PC-3 (cell line): ENCODE measurements at places on chromosomes 1 and 21. TPM values are rescaled to one million over a fixed set of nuclear protein-coding genes. Genes with fewer than 3 reads are reported as not detected.

HFM1 gene
- not detected in 2 replicates for total RNA-seq

MOB3C gene
- total RNA-seq, result 10.4 and 13.2 TPM in 2 replicates

IRF6 gene
- 61.6 and 65.7 TPM in 2 replicates for total RNA-seq

SMG5 gene
- total RNA-seq, result 126 and 130 TPM in 2 replicates

- DNase-seq, result no peak
- no peak overlapping the region for H3K4me3 ChIP-seq
- H3K4me1 ChIP-seq, result no peaks in the 10 kb centered on the region
- no peaks in the 10 kb centered on the region for H3K36me3 ChIP-seq
Observed at GRCh38 chr1:168512864-168513595, 30.8 kb downstream of the XCL2 start.

- no peak overlapping the region for H3K27ac ChIP-seq
- no peak for DNase-seq
- no peak overlapping the region for H3K4me3 ChIP-seq
Observed at GRCh38 chr1:147509786-147510395, 31.4 kb upstream of the BCL9 start.

- peak overlapping the region; percentile 82 for H3K4me3 ChIP-seq
- no peaks in the 10 kb centered on the region for H3K27me3 ChIP-seq
- peaks cover 19% of the 10 kb centered on the region; the same call in 1 of the 2 replicates for H3K36me3 ChIP-seq
- peaks cover 38% of the 10 kb centered on the region for H3K4me1 ChIP-seq
- DNase-seq, result peak; percentile 32
- H3K27ac ChIP-seq, result peak overlapping the region; percentile 73
Observed at GRCh38 chr1:68495968-68496679, 758 bp downstream of the DEPDC1 start.

- H3K27me3 ChIP-seq, result no peaks in the 10 kb centered on the region
- no peaks in the 10 kb centered on the region for H3K36me3 ChIP-seq
- H3K27ac ChIP-seq, result no peak overlapping the region
- DNase-seq, result no peak
- no peaks in the 10 kb centered on the region for H3K4me1 ChIP-seq
Observed at GRCh38 chr1:195345149-195345548, 1263.1 kb downstream of the KCNT2 start.

DNA sequence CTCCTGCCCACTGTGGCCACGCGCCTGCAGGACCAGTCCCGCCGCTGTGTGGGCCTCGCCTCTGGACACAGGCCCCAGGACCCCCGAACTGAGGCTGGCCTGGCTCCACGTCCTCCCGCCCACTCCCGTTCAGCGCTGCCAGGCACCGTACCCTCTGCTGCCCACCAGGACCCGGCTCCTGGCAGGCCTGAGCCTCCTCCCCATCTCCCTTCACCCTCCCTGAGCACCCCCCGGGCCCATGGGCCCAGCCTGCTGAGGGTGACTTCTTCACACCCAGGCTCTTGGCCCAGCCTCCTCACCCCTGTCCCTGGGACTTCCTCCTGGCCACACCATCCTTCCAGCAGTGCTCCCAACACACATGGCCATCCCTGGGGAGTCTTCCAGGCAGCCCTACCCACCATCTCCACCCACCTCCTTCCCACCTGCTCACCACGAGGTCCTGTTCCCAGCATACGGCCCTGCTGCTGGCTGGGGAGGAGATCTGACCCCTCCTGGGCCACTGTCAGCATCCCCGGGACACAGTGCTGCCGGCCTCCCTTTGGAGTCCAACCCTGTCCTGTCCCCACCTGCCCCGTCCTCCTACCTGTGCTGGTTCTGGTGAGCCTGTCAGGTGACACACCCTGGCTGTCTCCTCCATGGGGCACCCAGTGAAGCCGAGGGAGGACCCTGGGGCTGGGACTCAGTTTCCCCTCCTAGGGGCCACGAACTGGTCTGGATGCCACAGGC, 53.7 kb downstream of the SLX9 start:
- no peak overlapping the region for H3K4me3 ChIP-seq
- H3K27ac ChIP-seq, result no peak overlapping the region
- no peak for DNase-seq
- H3K27me3 ChIP-seq, result no peaks in the 10 kb centered on the region
- no peaks in the 10 kb centered on the region for H3K4me1 ChIP-seq

DNA sequence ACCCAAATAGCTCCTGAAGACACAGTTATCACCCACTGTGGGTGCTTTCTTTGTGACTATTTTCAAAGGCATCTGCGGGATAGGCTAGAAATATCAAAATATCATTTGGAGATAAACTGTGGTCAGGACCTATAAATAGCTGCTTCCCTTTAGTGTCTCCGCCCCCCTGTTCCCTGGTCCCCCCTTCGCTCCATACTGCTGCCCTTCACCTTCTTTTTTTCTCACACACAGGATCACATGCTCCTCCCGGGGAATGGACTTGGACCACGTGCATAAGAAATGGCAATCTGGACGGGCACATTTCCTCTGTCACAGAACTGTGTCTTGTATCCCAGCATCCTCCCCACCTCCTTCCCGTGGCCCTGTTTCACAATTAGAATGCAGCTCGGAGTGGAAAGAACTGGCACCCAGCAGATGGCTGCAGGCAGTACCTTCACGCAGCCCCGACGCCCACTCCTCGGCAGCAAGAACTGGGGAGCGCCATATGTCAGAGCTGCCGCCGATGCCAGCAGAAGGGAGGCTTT, 68.8 kb upstream of the SSX2IP start:
- H3K27ac ChIP-seq, result no peak overlapping the region
- no peaks in the 10 kb centered on the region for H3K27me3 ChIP-seq
- no peaks in the 10 kb centered on the region for H3K4me1 ChIP-seq
- H3K36me3 ChIP-seq, result no peaks in the 10 kb centered on the region

- no peak overlapping the region for H3K27ac ChIP-seq
- H3K4me1 ChIP-seq, result no peaks in the 10 kb centered on the region
- DNase-seq, result peak; percentile 75
- no peaks in the 10 kb centered on the region for H3K36me3 ChIP-seq
- no peak overlapping the region for H3K4me3 ChIP-seq
Observed at GRCh38 chr1:235513495-235514366, 9.5 kb upstream of the B3GALNT2 start.

DNA sequence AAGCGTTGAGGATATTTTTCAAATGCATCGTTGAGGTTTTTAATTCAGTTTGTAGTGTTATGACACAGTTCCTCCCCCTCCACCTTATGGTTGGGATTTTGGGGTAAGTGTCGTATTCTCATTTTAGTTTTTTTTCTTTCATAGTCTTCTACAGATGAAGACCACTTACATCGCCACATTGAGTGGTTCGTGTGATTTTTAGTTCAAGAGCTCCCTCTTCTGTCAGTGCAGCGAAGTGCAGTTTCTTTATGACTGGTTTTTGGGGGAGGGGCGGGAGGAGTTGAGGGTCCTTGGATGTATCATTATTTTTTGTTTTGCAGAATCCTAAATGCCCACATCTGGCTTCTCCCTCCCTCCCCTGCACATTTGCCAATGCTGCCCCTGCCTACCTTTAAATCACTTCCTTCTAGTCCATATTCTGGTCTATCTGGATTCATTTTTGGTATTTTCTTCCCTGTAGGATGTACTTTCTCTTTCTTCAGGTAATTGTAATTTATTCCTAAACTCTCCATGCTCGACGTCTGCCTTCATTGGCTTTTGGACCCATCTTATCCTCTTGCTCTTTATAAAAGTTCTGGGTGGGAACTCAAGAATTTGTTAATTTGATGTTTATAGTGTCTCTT, 433.1 kb downstream of the CAMTA1 start:
- no peak overlapping the region for H3K27ac ChIP-seq
- H3K4me1 ChIP-seq, result peaks cover 3% of the 10 kb centered on the region
- DNase-seq, result peak; percentile 69
- no peak overlapping the region for H3K4me3 ChIP-seq
- no peaks in the 10 kb centered on the region for H3K36me3 ChIP-seq
- H3K27me3 ChIP-seq, result peaks cover 17% of the 10 kb centered on the region
